ENCODE measurements at places on chromosomes 2 and 18.

GRCh38 chr2:42949125-42949524, 156.7 kb upstream of the HAAO start:
- DNase-seq, result no peak

DNA sequence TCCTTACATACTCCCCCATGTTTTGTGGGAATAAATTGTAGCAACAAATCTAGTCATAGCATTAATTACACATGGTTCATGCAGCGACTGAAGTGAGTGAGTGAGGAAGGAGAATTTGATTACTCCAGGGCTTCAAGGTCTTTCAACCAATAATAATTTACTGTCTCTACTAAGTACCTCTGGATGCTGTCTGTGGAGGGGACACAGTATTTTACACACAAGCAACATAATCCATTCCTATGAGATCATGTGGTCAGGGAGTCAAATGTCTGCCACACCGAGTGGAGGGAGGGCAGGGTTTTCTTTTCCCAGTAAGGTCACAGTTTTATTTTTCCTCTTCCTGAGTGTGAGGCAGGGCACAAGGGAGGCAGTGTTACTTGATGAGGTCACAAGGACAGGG, 334.7 kb upstream of the CELF4 start:
- DNase-seq, result no peak

DNA sequence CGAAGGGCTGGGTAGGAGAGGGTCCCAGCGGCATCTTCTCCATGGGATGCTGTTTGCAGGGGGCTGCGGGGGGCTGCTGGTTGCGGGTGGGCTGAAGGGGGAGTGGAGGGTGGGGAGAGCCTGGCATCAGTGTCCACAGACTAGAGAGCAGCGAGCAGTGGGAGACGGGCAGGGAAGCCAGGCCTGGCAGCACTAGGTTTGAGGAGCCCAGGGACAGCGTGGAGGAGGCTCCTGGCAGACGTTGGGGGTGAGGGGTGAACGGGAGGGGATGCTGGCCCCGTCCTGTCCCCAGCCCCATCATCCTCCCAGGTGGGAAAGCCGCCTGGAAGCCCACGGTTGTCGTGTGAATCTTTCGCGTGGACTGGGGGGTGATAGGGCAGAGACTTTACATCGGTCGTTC, 48.2 kb upstream of the TFCP2L1 start:
- no peak for DNase-seq

DNA sequence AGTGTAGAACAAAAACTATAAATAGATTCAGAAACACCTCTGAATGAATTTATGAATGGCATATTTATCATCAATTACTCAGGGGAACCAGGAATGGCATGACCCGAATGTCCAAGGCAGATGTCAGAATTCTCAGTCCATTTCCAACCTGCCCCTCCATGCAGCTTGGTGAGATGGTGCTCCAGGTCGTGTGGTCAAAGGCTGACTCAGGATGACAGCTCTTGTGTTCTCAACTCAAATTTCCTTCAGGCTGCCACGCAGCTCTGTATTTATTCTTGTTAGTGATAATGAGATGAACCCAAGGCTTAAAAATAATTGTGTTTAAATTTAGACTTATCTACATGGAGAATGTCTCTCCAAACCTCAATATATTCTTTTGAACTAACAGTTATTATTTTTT, 146.9 kb downstream of the METTL4 start:
- peak; percentile 40 for DNase-seq

DNA sequence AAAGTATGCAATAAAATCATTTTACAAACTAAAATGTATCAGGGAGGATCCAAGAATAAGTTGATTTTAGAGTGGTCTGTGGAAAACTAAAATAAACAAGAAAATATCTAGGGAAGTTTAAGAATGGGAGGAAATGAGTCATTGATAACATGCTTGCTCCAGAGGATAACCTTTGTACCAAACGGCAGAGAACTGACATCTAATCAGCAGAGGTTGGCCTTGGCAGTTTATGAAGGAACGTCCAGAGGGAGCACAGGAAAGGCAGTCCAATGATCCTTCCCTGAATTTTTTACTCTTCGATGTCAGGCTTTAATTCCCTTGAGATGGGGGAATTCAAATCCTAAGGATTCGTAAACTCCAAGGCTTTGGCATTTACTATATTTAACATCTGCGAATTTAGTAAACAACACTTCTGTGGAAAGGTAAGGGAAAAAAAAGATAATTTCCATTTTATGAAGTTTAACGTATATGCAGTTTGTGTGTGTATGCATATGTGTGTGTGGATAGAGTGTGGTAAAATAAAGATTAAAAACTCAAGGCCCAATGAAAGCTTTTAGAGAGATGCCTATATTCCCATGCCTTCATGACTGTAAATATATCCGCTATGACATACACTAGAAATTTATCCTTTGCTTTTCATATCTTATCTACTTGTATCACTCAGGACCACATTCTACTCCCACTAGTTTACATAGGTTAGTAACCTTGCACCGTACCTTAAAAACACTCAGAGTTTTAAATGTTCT, 8.7 kb upstream of the INPP1 start:
- DNase-seq, result no peak

DNA sequence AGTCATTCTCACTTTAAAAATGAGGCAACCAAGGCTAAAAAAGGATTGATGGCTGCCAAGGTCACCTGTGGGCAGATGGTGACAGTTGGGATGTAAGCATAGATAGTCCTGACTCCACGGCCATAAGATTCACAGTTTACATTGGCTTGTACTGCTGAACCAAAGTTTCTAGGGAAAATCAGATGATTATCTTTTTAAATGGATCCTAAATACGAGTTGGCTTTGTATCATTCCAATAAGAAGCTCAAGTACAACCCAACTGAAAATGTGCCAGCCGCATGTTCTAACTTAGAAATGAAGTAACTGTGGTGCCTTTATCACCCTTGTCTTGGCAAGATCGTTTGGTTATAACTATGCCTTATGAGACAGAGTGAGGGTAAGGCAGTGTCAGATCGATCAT, 27.6 kb downstream of the HK2 start:
- DNase-seq, result no peak

- no peak for DNase-seq
Measured at GRCh38 chr2:156305121-156305520, 27.4 kb downstream of the NR4A2 start.
